Activated T-cell treated with anti-CD3 and anti-CD28 coated beads, Interleukin-2, amount 50 U/mL, for 72 hours (primary cell): ENCODE measurements at places on chromosomes 2 and 18.

DNA sequence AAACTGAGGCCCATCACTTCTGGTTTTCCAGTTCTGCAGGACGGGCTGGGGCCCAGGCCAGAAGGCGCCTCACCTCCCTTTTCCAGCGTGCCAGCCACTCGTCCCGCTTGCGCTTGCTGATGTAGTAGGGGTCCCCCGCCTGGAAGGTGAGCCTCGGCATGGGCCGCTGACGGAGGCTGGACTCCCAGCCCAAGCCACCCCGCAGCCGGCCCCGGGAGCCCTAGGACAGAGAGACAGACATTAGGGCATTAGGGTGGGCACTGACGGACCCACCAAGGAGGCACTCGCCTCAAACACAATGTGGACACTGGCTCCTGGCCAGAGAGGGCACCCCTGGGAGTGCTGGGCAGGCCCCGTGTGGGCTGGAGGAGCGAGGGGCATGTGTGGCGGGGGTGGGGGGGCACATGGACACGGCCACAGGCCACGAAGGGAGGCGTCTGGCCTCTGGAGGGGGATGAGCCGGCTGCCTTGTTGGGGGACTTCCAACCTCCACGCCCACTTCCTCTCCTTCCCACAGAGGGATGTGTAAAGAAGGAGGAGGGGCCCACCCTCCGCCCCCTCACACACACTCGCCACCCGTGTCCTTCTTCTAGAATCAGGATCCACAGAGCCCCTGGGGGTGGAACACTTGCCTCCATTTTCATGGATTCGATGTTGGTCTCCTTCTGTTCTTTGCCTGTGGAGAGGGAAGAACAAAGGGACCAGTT lies 66.7 kb downstream of the DNMT3A start:
- DNase-seq, result peak; percentile 65

GRCh38 chr2:21715887-21716286 lies 592.1 kb downstream of the TDRD15 start:
- DNase-seq, result no peak

- DNase-seq, result no peak
Observed at GRCh38 chr2:137207030-137207429, 441.7 kb downstream of the THSD7B start.

DNA sequence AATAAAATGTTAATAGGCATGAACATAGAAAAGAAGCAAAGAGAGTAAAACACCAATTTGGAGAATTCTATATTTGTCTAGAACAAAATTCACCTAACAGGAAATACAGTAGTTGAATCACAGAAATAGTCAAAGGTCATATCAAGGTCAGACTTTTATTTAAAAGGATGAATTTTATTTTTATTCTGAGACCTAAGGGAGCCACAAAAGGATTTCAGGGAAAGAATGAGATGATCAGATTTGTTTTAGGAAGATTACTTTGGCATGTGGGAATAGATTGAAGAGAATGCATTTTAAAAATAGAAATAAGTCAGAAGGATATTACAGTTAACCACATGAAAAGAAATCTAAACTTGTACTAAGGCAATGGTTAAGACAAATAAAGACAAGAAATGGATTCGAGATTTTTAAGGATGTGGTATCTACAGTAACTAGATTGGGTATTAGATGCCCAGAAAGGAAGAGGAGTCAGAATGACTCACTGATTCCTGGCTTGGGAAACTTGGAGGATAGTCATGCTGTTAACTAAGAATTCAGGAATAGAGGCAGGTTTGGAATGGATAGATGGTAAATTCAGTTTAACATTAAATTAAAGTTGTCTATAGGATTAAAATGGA lies 56.0 kb downstream of the METTL4 start:
- no peak for DNase-seq

GRCh38 chr18:12883372-12883683 lies 709 bp downstream of the PTPN2 start:
- peak; percentile 50 for DNase-seq

GRCh38 chr2:27903649-27904404 lies 13.3 kb downstream of the BABAM2 start:
- peak; percentile 21 for DNase-seq

DNA sequence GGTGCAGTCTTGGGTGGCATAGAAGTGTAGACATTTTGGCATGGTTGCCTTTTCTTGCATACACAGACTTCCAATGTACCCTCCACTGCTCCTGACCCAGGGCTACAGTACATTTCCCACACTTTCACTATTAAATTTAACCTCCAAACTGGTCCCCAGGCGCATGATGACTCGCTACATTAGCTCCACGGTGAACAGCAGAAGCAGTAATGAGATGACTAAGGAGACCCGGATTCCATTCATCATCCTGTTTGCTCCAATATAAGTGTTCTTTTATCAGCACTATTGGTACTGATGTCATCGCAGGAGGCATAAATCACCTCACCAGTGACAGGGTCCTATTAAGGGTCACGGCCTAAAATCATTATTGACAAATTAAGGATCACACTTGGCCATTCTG lies 316.5 kb downstream of the EN1 start:
- no peak for DNase-seq

GRCh38 chr2:128447538-128447995 lies 128.9 kb upstream of the HS6ST1 start:
- DNase-seq, result no peak

GRCh38 chr2:84686783-84687476 lies 170.6 kb downstream of the DNAH6 start:
- no peak for DNase-seq

DNA sequence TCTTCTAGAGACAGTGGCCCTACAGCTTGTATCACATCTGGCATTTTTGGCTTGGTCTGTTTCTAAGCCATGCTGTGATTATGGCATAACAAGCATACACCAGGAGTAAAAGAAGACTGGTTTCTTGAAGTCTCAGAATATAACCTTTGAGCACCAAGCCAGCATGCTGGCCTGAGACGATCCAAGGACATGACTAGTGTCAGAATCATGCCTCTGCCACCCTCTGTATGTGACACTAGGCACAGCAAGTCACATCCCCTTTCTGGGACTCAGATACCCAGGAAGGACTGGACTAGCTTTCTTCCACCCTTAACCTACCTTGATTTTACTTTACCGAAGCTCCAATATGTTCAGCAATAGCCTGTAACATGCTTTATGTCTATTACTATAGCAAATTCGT lies 345.5 kb downstream of the SETBP1 start:
- DNase-seq, result no peak

- DNase-seq, result no peak
Observed at GRCh38 chr2:11473659-11474433, 7.9 kb upstream of the E2F6 start.

- DNase-seq, result no peak
Observed at GRCh38 chr2:176138526-176138922, 9.0 kb downstream of the HOXD8 start.

- DNase-seq, result no peak
Observed at GRCh38 chr18:69358212-69358895, 42.3 kb upstream of the DOK6 start.

- DNase-seq, result no peak
Observed at GRCh38 chr2:156864753-156865152, 392.8 kb upstream of the GALNT5 start.
